ENCODE measurements at places on chromosomes 12 and 14.

- no peak for DNase-seq
Observed at GRCh38 chr12:7439579-7440505, 4.1 kb downstream of the CD163L1 start.

DNA sequence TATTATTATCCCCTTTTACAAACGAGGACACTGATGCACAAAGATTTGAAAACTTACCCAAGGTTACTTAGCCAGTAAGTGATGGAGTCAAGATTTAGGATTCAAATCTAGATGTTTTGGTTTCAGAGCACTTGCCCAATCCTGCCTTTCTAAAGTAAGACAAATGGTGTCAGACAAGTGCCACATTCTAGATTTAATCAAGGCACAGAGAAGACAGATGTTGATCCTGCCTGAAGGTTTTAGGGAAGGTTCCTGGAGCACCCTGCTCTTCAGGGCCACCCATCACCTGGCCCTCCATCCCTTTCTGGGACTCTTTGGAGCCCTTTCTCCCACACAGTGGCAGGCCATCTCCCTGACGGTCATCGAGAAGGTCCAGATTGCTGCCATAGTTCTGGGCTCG lies 2.9 kb downstream of the MARCHF9 start:
- DNase-seq = no peak

GRCh38 chr12:125919856-125920470 lies 854.7 kb downstream of the AACS start:
- no peak for DNase-seq

GRCh38 chr12:52382854-52383253 lies 2.6 kb downstream of the KRT84 start:
- no peak for DNase-seq

GRCh38 chr12:29200586-29200985 lies 51.5 kb downstream of the FAR2 start:
- no peak for DNase-seq

Data from stimulated activated CD4-positive, alpha-beta T cell treated with anti-CD3 and anti-CD28 coated beads, Interleukin-1b, Interleukin-23, amount 100 ng/mL, for 1 hour (primary cell).